Suppressor macrophage treated with lipopolysaccharide for 1 hour (primary cell): ENCODE measurements at places on chromosomes 7 and 10.

DNA sequence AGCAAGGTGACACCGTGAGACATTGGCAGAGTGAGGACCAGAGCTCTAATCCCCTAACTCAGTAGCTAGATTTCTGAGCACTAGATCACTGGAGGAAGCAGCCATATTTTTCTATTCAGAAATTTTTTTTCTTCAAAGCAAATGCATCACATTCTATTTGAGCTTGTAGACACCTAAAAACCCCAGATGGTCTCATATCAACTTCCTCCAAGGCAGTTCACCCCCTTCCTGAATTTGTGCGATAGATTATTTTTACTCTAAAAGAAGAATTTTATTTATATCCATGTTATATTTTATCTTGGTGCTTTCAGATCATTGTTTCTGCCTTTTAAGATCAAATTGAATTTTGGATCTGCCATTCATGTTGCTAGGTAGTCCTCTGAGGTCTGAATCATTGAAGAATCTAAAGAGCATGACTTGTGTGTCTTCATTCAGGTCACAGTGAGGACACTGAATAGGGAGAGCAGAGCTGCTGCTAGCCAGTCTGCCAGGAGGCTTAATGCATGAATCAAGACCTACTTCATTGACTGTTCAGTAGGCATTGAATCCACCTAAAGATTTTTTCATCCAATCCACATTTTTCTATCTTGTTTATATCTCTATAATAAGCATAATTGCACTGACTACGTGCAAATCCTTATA is 92.9 kb upstream of the LRRTM3 start:
- no peak for DNase-seq

- DNase-seq: peak; percentile 47
Measured at GRCh38 chr10:72229261-72230251, 13.5 kb upstream of the ASCC1 start.

DNA sequence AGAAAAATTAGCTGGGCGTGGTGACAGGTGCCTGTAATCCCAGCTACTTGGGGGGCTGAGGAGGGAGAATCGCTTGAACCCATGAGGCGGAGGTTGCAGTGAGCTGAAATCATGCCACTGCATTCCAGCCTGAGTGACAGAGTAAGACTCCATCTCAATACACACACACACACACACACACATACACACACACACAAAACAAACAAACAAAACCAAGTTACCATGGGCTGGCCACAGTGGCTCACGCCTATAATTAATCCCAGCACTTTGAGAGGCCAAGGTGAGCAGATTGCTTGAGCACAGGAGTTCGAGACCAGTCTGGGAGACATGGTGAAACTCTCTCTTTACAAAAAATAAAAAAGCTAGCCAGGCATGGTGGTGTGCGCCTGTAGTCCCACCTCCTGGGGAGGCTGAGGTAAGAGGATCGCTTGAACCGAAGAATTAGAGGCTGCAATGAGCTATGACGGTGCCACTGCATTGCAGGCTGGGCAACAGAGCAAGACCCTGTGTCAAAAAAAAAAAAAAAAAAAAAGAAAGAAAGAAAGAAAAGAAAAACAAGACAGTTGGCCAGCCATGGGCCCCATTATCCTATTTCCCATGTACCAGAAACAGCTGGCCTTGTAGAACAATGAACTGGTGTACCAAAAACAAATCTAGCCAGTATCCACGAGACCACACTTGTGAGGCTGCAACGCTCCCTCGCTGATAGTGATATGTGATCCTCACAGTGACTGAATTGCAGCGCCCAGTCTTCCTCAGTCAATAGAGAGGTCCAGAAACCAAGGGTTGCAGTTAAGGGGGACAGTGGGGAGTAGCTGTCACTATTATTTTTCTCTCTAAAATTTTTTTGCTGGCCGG is 6.6 kb upstream of the AGFG2 start:
- no peak for DNase-seq

GRCh38 chr7:132455378-132455777 is 120.9 kb downstream of the PLXNA4 start:
- DNase-seq: no peak

DNA sequence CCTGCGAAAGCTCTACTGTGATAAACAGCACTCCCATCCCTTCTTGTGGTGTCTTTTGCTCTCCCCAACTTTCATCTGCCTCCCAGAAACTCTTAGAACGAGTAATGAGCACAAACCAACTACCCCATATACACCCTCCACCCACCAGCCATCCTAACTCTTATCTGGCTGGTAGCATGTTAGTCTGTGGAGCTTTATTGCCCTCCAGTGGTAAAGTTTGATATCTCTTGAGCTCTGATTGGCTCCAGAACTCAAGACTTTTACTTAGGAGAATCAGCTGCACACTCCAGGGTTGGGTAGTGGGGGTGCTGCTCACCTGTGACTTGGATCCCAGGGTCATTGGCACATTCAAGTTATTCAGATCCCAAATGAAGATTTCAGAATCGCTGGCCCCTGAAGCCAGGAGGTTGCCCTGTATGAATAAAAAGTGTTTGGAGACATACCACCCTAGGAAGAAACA is 10.9 kb downstream of the SEC31B start:
- peak; percentile 62 for DNase-seq

DNA sequence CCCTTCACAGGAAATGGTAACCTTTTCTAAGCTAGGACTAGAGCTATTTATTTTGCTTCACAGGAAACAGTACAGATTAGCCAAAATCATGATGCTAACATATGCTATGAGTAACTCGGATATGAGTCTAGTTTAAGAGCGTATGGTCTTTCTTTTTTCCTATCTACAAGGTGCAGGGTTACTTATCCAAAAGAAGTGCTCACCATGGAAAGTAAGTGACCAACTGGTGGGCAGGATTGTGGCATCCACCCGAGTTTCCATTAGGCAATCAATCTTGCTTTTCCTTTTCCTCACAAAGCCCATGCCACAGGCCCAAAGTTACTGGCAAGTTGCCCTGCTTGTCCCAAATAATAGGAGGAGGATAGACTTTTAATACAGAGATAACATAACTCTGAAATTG is 765.1 kb upstream of the POM121L12 start:
- no peak for DNase-seq

GRCh38 chr10:87640043-87640442 is 19.6 kb upstream of the PAPSS2 start:
- no peak for DNase-seq

- peak; percentile 80 for DNase-seq
Measured at GRCh38 chr7:84195295-84196060, 889 bp upstream of the SEMA3A start.

GRCh38 chr7:2474813-2475677 is 1.2 kb downstream of the GRIFIN start:
- no peak for DNase-seq

DNA sequence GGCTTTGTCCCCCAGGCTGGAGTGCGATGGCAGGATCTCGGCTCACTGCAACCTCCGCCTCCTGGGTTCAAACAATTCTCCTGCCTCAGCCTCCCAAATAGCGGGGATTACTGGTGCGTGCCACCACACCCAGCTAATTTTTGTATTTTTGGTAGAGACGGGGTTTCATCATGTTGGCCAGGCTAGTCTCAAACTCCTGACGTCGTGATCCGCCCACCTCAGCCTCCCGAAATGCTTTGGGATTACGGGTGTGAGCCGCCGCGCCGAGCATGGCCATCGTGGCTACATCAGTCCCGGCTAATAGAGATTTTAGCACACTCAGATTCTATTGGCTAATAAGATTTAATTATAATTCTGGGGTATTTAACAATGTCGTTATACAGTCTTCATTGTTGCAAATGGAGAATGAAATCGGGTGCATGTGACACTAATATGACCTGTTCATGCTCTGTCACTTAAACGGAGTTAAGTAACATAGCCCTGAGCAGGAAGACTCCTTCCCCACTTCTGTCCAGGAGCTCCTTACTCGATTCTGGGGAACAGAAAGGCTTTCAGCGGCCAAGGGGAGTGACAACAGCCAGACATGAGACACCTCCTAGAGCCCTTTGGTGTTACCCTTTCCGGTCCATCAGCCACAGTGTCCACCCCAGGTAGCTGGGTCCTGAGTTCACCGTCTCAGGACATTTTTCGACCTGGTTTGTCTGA is 40.9 kb upstream of the FAM20C start:
- no peak for DNase-seq

- no peak for DNase-seq
Measured at GRCh38 chr10:7333961-7334641, 76.7 kb downstream of the SFMBT2 start.

DNA sequence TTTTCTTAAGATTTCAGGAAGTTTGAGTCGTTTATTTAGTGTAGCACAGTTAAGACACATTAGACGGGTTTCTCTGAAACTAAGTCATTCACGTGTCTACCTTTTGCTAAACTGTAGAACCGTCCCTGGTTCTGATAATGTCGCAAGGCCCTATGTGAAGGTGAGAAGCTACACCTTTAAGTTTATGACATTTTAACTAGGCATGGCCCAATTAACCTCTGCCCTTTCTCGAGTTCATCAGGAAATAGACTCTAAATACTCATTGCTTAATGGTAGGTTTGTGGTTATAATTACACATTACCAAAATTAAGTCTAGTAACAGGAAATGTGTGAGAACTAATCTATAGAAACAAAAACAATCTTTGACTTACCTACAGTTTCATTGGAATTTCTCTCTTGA is 126.6 kb upstream of the FZD8 start:
- no peak for DNase-seq

DNA sequence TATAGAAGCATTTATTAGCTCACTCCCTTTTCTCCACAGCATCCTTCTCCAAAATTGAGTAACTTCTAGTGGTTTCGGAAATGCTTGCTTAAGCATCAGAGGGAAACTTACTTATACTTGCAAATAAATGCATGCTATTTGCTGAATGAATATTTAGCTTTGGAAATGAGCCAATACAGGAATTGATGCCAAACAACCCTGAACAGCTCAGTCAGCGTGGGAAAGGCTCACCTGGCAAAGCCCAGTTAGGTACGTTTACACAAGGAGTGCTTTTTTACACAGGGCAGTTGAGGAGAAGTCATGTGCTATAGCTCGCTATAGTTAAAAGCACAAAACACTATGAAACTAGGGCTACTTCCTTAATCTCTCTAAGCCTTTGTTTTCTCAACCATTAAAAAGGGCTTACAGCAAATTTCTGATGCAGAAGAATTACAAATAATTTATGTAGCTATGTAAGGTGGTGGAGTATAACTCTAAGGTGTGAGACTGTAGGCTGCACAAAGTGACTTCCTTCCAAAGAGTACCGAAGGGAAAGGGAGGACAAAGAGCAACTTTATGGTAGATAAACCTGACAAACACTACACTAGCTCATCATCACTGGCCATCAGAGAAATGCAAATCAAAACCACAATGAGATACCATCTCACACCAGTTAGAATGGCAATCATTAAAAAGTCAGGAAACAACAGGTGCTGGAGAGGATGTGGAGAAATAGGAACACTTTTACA is 498.2 kb downstream of the PHTF2 start:
- no peak for DNase-seq

- DNase-seq: no peak
Measured at GRCh38 chr7:55439627-55440026, 74.5 kb downstream of the LANCL2 start.

DNA sequence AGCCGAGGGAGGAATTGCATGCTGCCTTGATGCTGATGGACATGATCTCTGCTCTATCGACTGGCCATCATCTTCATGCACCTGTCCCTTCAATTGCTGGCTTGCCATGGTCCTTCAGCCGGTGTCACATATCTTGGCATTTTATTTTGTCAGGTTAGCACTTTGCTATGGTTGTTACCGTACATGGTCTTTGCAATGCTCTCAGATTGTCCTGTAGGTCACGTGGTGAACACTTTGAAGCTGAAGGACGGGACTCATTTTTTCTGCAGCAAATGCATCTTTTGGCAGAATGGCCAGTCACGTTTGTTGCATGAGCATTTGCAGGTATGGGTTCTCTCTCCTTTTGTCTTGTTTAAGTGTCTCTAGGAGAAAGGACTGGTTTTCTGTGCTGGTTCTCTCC is 326.8 kb upstream of the SHH start:
- no peak for DNase-seq

GRCh38 chr7:148763622-148764021 is 64.9 kb downstream of the CUL1 start:
- DNase-seq: no peak

DNA sequence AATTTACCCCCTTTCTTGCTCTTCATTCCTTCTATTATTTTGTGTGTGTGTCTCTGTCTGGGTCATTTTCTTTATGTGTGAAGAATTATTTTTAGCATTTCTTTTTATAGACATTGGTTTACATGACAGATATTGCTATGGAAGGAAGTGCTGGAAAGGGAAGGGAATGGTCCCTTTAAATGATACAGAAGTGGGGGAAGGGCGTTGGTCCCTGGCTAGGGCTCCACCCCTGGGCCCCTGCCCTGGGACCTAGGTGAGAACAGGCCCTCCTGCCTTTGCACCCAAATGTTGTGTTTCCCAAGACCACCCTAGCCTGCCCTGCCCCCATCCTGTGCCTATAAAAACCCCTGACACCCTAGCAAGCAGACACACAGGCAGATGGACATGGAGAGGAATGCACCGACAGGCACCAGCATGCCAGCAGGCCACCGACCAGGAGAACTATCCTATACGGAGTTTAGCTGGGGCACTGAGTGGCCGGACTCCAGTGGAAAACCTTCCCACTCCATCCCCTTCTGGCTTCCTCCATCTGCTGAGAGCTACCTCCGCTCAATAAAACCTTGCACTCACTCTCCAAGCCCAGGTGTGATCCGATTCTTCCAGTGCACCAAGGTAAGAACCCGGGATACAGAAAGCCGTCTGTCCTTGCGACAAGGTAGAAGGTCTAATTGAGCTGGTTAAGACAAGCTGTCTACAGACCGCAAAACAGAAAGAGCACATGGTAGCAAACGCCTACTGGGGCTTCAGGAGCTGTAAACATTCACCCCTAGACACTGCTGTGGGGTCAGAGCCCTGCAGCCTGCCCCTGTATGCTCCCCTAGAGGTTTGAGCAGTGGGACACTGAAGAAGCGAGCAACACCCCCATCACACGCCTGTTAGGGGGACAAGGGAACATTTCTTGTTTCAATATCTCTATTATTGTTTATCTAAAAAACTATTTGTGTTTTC is 515.7 kb downstream of the SORCS1 start:
- no peak for DNase-seq

GRCh38 chr7:50317221-50317678 is 12.7 kb downstream of the IKZF1 start:
- DNase-seq: no peak

- peak; percentile 31 for DNase-seq
Measured at GRCh38 chr7:85890244-85890811, 703.5 kb upstream of the SEMA3D start.

- DNase-seq: no peak
Measured at GRCh38 chr10:22111260-22111659, 106.6 kb downstream of the EBLN1 start.

- DNase-seq: peak; percentile 84
Measured at GRCh38 chr10:71270301-71271220, 48.5 kb upstream of the SLC29A3 start.
